Stomach (tissue), 19 donors: ENCODE measurements at places on chromosomes 16 and 17. TPM values are rescaled to one million over a fixed set of nuclear protein-coding genes. Genes with fewer than 3 reads are reported as not detected.

WFIKKN1 gene
- total RNA-seq: 0.92 TPM

WWP2 gene
- total RNA-seq: 36.0 TPM

PIGQ gene
- 217 TPM for total RNA-seq

CRYM gene
- not detected for total RNA-seq

TBC1D3H gene
- not detected for total RNA-seq

KIAA0513 gene
- 40.6 TPM for total RNA-seq

CCL17 gene
- total RNA-seq: not detected

CCDC78 gene
- 1.3 TPM for total RNA-seq

KRT33B gene
- not detected for total RNA-seq

TP53TG3 gene
- not detected for total RNA-seq

CACNG3 gene
- total RNA-seq: not detected

LITAFD gene
- not detected for total RNA-seq

CA4 gene
- total RNA-seq: not detected

FOXL1 gene
- total RNA-seq: 12.7 TPM

NUP88 gene
- total RNA-seq: 112 TPM
